ENCODE measurements at places on chromosomes 13 and 19.

DNA sequence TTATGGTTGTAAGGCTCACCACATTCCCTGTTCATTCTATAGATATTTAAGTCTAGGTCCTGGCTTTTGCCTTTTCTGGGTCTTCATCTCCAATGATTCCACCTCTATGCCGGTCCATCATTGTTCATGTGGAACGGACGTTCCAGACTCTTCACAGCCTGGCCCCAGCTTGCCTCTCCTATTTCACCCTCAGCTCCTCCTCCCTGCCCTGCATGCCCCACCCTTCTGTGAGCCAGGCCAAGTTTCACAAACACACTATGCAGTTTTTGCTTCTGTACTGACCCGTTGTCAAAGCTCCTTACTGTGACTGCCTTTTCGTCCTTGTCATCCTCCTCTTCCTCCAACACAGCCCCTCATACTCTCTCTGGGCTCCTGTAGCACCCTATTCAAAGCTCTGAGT, 31.3 kb downstream of the TEX26 start:
- DNase-seq, result no peak

DNA sequence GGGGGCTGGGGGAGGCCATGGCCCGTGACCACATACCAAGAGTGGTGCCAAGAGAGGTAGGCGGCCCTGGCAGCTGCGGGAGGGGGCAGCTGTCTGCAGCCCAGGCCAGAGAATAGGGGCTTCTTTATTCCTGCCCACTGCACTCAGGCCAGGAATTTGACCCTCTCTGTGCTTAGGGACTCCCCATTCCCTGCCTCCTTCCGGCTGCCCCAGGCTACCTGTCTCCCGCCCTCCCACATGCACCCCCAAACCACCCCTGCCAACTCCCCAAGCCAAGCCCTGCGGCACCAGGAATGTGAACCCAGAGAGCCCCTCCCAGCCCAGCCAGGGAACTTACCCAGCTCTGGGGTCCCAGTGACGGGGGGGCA, 687 bp downstream of the PLEKHA4 start:
- DNase-seq, result no peak

DNA sequence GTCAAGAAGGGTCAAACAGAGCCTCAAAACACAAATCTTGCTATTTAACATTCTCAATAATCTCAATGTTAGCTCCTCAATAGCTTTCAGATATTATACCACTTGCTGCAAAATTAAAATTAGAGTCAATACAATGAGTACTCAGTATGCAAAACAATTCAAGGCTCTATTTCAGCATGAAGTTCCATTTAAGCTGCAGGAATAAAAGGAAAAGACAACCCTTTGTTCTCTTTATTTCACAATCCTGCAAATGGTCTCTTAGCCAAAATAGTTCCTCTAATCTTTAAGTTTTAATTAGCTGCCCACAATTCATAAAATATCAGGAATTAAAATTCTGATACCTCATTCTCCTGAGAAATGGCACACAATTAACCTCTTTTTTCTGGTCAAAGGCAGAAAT, 40.5 kb upstream of the DCT start:
- no peak for DNase-seq

- DNase-seq, result no peak
These were observed 762 bp downstream of the ZNF45 start for GRCh38 chr19:43934055-43934984.

- no peak for DNase-seq
These were observed 18.5 kb upstream of the GPR18 start for GRCh38 chr13:99276706-99277105.

DNA sequence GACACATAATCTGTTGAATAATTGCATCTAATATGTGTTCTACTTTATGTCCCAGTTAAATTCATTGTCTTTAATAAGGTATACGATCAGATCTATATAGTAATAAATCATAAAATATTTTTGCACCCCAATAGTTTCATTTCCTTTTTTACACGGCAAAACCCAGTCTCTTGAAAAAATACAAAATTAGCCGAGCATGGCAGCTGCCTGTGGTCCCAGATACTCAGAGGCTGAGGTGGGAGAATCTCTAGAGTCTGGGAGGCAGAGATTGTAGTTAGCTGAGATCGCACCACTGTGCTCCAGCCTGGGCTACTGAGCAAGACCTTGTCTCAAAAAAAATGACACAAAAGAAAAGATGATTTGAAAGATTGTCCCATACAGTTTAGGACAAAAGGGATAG, 52.3 kb upstream of the PARP4 start:
- DNase-seq, result no peak

DNA sequence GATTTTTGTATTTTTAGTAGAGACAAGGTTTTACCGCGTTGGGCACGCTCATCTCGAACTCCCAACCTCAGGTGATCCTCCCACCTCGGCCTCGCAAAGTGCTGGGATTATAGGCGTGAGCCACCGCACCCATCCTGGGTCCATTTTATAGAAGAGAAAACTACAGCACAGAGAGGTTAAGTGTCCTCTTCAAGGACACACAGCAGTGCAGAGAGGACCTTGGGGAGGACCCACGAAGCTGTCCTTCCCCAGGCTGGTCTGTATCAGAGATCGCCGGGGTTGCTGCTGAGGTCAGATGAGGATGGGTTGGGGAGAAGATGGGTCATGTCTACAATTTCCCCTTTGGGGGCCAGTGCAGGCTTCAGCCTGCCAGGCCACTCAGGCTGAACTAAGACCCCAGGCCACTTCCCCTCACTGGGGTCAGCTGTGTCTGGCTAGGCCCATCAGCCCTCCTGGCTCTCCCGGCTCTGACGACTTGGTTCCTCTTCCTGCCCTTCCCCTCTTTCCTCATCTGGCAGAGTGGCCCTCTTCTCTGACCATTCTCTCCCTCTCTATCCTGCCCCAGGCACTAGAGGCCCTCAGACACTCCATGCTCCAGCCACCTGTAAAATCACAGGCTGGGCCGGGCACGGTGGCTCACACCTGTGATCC, 9.6 kb downstream of the MYO1F start:
- no peak for DNase-seq

DNA sequence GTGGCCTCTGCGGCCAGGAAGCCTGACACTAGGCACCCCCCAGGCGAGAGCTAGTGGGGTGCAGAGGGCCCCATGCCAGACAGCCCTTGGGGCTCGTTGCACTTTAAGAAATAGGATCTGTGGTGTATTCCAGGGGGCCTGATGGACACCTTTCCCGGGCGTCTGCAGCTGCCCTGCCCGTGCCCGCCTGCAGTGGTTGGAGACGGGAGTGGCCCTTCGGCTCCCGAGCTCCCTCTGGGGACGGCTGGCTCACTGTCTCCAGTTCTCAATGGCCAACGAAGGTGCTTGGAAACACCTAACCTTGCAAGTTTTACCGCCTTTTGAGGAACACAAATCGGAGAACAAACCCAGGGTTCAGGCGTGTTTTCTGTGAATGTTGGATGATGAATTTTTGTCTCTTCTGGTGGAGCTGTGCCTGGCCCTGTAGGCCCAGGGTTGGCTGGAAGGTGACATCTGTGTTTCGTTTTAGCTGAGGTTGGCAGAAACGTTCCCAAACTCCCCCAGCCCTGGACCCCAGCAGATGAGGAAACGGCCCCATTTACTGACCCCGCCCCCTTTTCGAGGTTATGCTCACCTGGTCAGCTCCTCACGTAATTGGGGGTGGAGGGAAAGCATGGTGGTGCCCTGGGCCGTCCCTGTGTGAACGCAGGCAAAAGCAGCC, 17.4 kb upstream of the NPAS1 start:
- DNase-seq, result no peak

DNA sequence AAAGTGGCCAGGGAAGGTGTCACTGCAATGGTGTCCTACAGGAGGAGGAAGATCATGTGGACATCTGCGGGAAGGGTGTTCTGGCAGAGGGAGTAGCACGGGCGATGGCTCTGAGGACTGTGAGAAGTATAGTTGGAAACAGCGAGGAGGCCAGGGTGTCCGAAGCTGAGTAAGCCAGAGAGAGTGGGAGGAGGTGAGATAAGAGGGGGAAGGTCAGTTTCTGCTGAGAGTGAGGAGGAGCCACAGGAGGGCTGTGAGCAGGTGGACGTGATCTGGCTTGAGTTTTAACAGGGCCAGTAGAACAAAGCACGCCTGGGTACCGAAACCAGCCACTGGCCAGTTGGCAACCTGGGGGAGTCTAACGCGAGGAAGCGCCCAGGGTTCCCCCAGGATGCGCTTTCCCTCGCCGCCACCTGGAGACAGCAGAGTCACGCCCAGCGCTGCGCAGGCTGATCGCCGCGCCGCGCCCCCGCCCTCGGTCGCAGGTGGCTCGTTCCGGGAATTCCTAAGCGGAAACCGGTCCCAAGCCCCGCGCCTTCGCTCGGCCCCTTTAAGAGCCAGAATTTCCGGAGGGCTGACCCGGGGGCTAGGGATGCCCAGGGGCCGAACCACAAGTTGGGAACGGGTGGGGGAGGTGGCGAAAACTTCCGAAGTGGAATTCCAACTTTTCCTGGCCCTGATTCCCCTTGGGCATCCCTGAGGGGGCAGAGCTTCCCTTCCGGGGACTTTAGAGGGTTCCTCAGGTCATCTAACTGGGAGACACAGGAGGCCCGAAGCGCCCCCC, 1.1 kb upstream of the LSR start:
- peak; percentile 79 for DNase-seq

DNA sequence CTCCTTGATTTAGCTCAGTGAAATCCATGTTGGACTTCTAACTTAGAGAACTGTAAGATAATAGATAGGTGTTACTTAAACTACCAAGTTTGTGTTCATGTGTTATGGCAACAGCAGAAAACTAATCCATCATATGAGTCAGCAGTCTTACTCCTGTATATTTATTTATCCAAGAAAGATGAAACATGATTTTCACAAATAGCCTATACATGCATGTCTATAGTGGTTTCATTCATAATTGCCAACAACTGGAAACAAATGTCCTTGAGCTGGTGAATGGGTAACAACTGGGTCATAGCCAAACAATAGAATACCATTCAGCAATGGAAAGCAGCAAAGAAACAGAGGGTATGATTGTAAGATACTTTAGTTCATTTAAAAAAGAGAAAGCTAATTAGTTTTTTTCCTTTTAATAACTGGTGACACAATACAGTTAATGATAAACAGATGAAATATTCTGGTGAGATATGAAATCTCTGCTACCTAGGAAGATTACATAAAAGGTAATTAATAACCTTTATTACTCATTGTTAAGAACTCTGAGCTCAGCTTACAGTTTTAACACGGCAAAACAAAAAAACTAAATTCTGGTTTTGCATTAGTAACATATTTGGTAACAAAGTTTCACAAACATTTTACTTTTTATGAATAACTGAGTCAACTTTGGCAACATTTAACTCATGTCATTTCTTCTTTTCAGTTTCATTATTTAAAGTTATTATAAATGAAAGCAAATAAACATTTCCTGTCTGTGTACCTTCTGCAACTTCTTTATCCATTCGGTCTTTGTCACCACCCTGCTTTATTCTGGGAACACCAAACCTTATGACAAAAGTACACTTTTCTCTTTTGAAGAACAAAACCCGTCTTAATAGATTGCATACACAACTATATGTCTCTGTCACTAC, 181.3 kb downstream of the LIG4 start:
- no peak for DNase-seq

GRCh38 chr19:50876456-50876855, 3.2 kb downstream of the KLK2 start:
- DNase-seq, result no peak

DNA sequence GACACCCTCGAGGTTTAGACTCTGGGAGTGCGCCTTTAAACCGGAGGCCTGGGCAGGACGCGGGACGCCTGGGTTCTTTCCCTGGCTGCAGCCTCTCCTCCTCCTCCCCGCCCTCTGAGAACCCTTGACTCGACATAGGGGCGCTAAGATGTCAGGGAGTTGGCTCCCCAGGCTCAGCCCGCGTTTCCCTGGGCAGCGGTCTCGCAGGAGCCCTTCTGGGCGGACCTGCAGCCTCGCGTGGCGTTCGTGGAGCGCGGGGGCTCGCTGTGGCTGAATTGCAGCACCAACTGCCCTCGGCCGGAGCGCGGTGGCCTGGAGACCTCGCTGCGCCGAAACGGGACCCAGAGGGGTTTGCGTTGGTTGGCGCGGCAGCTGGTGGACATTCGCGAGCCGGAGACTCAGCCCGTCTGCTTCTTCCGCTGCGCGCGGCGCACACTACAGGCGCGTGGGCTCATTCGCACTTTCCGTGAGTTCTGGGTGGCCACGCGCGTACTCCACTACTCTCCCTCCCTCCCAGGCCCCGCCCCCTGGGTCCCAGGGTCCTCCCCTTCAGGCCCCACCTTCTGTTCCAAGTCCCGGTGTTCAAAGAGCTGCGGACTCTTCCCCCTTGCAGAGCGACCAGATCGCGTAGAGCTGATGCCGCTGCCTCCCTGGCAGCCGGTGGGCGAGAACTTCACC, 1.3 kb downstream of the ICAM5 start:
- peak; percentile 89 for DNase-seq

DNA sequence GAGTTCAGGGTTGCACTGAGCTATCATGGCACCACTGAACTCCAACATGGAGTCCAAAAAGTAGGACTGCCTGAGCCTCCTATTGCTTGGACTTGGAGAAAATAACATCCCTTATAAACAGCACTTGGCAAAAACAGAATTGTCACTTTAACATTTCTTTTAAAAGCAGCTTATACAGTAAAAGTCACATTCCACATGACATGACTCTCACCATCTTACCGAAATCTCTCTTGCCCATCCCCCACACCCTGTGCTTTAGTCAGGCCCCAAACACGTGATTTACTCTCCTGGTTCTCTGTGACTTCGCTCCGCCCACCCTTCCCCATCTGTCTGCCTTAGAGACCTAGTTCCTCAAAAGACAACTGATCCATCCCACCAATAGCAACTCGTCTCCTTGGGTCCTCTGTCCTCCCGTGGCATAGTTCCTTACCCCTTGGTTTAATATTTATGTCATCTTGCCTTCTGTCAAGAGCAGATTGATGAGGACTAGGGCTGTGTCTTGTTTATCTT, 4.6 kb downstream of the SAFB start:
- no peak for DNase-seq

DNA sequence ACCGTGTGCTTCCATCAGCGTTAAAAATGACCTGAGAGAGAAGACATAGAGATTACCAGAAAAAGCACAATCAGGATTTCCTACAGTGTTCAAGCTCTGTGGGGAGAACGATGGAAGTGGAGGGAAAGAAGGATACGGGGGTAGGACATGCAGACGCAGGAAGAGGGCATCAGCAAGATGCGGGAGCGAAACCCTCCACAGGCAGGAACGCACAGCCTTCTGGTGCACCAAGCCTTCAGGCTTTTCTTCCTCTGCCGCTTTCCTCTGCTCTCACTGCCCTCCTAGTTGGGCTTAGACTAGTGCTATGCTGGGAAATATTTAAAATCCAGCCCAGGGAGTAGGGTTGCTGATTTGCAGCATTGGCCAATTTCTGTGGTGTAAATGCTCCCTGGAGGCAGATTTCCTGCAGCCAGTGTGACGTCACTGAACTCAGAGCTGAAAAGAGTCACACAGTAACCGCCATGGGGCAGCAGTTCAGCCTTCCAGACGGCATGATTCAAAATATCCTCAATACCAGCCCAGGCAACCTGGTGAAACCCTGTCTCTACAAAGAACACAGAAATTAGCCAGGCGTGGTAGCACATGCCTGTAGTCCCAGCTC, 205.1 kb upstream of the SOX1 start:
- no peak for DNase-seq

DNA sequence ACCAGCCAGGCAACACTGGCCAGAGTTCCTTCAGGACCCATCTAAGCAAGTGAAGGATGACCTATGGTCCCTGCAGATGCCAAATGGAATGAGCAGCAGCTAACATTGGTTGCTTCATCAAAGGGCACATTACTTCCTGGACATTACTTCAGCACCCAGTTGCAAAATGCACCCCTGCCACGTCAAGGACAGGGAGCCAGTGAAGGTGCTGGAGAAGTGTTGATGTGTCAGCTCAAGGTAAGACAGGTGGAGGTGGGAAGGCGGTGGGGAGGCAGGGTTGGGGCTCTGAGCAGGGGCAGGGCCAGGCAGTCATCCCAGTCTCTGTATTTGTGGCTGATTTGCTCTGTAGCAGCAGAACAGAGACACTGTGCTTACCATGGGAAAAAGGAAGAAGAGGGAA, 14.6 kb downstream of the CSNK1A1L start:
- DNase-seq, result no peak

- DNase-seq, result peak; percentile 61
These were observed 7.1 kb downstream of the KCNN4 start for GRCh38 chr19:43773725-43774102.

All from HuH-7.5 (cell line).